SIG-M5 (cell line): ENCODE measurements at places on chromosomes 5 and 9.

DNA sequence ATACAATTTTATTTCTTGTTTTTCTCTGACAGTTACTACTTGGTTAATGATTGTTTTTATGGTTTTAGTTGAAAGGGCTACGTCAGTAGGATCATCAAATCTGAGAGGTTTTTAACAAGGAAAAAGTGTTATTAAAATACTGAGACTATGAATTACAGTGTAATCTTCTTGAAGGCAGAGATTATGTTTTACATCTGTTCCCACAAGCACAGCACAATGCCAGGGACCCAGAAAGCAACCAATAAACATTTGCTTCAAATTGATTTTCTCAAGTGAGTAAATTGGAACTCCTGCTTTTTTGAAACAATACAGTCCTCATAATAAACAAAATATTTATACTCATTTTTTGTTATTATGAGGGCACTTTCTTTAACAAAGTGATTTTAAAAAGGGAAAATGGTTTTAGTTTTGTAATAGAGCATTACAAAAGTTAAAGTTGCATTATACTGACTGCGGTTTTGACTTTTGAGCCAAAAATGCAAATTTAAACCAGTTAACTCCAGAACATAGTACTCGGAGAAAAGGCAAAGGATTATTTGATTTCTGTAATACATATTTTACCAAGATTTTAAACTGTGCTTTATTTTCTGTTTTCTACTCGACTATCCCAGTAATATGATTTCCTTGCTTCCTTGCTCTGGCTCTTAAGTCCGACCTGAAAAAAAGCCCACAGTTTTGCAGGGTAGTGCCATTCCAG is 176.9 kb downstream of the GDNF start:
- DNase-seq, result no peak

DNA sequence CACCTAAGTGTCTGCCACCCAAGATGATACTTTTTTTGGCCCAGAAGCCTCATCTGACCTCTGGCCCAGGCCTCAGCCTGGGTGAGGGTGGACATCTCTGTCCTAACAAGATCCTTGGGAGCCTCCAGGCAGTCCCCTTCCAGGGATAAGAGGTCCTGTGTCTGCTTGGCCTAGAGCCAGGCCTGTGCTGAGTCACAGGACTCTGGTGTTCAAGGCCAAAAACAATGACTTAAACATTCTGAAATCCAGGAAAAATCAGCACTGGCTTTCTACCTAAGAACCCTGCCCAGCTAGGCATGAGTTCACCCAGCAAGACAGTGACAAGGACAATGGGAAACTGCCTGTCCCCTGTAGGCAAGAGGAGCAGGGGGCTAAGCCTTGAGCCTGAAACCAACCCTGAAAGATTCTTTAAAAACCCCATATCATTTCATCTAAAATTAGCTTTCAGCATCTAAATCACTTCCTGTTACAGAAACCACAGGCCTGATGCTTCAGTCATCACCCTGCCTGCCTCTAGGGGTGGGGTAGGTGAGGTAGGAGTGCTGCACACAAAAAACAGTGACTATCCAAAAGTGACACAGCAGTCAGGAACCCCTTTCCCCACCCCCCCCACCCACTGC is 29.9 kb downstream of the CSF2 start:
- DNase-seq, result peak; percentile 24

DNA sequence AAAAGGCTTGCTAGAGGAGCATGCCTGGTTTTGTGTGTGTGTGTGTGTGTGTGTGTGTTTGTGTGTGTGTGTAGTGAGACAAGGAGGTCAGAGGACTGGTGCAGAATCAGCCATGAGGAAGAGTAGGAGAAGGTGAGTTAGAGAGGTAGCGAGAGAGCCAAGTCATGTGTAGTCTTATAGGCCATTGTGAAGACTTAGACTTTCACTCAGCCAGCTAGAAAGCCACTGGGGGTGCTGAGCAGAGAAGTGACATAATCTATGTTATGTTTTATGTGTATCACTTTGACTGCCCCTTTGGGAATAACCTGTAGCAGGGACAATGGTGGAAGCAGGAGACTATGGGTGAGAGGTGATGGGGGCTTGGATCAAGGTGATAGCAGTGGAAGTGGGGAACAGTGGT is 180.5 kb upstream of the CLINT1 start:
- no peak for DNase-seq

GRCh38 chr5:138660051-138660572 is 84.9 kb upstream of the HSPA9 start:
- DNase-seq, result no peak

- no peak for DNase-seq
These were observed 230.6 kb downstream of the EBF1 start for GRCh38 chr5:158869092-158869491.

DNA sequence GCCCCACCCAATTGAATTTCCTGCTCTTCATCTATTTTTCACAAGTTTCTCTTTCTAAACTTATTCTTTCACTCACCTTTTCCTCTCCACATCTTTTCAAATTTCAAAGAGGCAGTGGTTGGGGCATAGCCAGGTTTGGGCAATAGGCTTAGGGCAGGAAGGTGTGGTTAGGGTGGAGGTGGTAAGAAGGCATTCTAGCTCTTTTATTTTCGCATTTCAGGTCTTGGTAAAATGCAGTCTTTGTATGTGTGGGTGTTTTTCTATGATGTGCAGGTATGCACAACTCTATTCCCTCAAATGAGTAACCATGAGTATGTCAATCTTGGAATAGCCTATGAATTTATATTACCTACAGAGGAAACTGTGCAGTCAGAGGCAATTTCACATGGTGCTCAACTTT is 129.8 kb upstream of the IFNE start:
- DNase-seq, result no peak

DNA sequence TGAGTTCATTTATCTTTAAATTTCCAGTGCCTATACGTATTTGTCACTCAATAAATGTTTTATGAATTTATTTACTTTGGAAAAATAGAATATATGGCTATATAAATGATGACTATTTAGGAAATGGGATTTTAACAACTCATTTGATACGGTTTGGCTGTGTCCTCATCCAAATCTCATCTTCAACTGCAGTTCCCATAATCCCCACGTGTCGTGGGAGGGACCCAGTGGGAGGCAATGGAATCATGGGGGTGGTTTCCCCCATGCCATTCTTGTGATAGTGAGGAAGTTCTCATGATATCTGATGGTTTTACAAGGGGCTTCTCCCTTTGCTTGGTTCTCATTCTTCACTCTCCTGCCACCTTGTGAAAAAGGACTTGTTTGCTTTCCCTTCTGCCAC is 187.6 kb upstream of the EFNA5 start:
- no peak for DNase-seq

DNA sequence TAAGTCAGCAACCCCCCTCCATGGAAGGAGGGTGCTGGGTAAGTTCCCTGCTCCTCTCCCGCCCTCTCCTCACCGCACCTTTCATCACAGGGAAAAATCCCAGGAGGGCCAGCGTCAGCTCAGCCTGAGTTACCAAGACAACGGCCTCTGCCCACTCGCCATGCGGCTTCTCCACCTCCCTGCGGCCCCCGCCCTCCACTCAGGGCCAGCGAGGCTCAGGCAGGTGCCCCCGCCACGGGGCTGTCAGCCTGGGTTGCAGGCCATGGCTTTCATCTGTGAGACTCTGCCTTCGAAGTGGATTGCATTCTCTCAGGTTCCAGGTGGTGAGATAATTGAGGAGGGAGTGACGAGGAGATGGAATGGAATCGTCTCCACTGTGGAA is 27.2 kb upstream of the LAMC3 start:
- DNase-seq, result no peak

DNA sequence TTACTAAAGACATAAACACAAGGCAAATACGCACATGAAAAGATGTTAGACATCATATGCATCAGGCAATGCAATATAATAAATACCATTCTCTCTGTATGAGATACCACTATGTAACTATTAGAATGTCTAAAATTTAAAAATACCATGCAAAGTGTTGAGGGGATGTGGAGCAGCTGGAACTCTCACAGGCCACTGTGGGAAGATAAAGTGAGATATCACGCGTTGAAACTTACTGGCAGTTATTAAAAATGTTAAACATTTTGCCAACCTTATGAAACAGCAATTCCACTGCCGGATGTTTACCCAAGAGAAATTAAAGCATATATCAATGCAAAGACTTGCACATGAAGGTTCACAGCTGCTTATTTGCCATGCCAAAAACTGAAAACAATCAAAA is 556.7 kb downstream of the LRRC70 start:
- no peak for DNase-seq

DNA sequence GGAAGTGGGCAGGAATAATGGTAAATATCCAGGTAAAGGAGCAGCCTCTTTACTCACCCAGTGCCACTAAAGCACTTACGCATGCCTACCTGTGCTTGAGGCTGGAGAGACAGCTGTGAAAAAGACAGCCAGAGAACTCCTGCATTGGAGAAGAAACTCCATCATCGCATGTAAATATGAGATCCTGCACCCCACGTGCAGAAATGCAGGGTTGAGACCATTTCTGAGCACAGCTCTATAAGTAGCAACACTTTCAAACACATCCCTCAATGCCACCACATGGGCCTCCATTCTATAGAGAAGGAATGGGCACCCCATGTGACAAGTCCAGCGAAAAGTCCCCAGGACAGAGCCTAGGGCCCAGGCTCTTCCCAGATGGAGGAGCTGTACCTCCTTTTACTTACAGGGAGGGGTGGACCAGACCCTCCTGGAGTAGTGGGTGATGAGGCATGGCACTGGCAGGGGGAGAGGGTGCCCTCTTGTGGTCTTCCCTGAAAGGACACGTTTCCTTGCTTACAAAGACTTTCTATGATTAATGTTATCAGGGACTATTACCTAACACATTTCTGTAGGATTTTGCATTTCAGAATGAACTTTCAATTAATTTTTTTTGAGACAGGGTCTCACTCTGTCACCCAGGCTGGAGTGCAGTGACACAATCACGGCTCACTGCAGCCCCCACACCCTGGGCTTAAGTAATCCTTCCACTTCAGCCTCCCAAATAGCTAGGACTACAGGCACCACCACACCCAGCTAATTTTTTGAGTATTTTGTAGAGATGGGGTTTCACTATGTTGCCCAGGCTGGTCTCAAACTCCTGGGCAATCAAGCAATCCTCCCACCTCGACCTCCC is 55.3 kb upstream of the IL17B start:
- no peak for DNase-seq

DNA sequence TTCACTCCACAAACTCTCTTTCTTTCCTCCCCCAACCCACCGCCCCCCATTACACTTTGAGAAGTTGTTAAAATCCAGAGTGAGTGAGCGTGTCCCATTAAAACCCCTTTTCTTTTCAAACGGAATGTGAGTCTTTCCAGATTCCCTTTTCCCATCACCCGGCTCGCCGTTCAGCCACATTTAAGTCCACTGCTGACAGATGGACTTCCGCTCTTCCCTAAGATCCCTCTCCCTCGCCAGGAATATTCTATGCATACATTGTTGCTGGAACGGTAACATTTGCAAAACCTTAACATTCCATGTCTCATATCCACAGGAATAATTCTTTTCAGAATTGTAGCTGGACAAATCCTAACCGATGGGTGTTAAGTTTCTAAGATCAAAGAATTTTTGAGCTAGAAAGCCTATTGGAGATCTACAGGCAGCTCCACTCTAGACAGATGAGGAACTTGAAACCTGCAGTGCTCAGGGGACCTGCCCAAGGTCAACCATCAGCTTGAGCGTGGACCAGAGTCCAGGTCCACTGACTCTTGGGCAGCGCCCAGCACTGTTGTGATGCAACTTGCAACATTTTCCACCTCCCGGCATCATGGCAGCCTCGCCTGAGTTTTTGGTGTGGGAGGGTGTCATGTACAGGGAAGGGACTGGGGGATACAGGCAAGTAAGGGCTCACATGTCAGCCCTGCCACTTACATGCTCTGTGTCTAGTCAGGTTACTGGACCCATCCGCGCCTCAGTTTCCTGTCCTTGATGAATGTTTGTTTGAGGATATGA is 500.1 kb downstream of the CCDC171 start:
- DNase-seq, result no peak

GRCh38 chr5:137119321-137119720 is 379.8 kb downstream of the SPOCK1 start:
- DNase-seq, result no peak

DNA sequence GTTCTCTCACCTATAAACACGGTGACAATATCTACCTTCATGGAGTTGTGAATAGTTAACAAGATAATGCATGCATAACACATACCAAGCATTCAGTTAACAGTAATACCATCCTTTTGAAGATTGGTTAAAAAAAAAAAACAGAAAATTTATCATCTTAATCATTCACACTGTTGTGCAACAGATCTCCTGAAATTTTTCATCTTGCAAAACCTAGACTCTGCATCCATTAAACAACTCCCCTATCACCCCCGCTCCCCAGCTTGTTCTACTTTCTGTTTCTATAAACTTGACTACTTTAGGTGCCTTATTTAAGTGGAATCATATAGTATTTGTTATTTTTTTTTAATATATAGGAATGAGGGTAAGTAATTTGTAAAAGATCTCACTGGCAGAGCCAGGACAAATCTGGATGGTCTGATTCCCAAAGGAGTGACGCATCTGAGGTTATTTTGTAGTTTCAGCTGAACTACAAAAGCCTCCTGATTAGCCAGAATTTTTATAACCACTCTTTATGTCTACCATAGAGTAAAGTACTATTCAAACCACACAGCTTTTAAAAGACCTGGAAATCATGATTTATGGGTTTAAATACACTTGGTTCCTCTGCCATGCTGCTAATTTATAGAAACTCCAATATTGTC is 93.0 kb downstream of the FANCC start:
- DNase-seq, result no peak

DNA sequence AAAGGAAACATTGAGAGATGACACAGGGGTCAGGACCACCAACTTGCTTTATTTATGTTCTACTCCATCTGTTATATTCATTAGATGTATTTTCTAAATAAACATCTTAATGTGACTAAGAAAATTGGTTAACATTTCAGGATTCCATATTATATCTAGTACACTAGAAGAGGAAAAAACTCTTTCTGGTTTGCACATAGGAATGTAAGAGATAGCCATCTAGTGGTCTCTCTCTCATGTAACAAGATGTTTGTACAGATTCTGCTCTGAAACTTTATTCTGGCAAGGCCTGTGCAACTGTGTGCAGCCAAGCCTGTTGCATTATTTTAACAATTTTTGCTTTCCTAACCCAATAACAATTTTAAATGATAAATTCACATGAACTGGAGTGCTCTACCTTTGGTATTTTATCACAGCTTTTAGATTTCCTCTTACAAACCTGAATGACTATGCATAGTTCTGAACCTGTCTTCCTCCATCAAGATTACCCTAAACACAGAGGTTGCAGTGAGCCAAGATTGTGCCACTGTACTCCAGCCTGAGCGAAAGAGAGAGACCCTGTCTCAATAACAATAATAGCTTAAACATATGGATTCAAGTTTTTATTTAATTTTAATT is 148.2 kb downstream of the GIN1 start:
- DNase-seq, result no peak

GRCh38 chr9:5610491-5610890 is 18.4 kb upstream of the RIC1 start:
- no peak for DNase-seq

DNA sequence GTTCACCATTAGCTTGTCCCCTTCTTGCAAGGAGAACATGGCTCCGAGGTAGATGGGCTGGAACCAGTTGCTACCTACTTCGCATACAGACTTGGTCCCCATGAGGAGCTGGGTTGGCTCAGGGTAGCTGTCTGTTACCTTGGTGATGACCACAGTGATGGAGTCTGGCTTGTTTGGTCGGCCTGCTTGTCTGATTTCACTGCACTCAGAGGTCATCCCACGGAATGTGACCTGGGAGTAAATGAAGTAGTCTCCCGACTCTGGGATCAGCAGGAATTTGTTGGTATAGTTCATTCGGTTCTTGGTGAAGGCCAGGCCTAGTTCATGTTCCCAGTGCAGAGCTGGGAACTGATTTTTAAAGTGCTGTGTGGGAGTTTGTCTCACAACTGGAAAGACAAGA is 15.3 kb downstream of the TNFSF15 start:
- no peak for DNase-seq
